Head of caudate nucleus (tissue), 42 donors: ENCODE measurements at places on chromosomes 1 and 21.

DNA sequence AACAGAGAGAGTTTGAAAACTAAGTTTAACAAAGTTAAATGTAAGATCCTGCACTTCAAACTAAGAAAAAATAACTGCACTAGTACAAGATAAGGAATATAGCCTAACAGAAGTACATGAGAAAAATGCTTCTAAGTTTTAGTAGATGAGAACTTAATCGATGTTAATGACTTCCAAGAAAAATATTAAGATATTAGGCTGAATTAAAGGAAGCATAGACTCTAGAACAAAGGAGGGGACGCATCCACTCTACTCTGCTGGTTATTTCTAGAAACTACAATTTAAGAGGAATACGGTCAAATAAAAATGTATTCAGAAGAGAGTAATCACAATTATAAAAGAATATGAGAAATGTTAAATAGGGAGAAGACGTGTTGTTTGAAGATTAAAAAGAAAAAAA, 46.3 kb upstream of the SLC16A1 start:
- DNase-seq = no peak

- no peak for DNase-seq
These were observed 154.9 kb upstream of the GREM2 start for GRCh38 chr1:240766831-240767230.

DNA sequence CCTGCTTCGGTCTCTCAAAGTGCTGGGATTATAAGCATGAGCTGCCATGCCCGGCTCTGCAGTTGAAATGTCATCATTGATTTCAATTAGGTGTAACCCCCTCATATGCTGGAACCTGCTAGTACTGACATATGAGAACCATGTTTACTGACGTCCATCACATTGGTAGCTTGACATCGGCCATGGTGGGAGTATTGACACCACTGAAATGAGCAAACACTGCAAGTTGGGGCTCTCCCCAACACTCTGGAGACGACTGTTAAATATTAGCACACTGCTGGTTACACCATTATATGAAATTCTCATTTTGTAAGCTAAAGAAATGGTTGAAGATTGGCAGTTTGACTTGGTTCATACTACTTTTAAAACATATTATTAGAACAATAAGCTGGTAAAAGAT, 63.7 kb downstream of the CNST start:
- no peak for DNase-seq

DNA sequence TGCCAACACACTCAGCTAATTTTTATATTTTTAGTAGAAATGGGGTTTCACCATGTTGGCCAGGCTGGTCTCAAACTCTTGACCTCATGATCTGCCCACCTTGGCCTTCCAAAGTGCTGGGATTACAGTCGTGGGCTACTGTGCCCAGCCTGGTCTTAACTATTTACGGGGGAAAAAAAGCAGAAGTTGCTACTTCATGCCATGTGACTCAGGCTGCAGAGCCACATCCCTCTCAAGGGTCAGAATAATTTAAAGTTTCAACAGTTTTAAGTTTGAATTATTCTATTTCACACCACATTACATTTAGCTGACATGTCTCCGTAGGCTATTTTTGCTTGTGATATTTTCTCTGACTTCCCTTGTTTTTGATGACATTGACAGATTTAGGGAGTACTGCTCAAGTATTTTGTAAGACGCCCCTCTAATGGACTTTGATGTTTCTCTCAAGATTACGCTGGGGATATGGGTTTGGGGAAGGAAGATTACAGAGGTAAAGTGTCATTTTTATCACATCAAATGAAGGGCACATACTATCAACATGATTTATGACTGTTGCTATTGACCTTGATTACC, 14.6 kb upstream of the AGBL4 start:
- DNase-seq = no peak

- no peak for DNase-seq
These were observed 55.8 kb downstream of the SLC9A1 start for GRCh38 chr1:27099135-27099586.

DNA sequence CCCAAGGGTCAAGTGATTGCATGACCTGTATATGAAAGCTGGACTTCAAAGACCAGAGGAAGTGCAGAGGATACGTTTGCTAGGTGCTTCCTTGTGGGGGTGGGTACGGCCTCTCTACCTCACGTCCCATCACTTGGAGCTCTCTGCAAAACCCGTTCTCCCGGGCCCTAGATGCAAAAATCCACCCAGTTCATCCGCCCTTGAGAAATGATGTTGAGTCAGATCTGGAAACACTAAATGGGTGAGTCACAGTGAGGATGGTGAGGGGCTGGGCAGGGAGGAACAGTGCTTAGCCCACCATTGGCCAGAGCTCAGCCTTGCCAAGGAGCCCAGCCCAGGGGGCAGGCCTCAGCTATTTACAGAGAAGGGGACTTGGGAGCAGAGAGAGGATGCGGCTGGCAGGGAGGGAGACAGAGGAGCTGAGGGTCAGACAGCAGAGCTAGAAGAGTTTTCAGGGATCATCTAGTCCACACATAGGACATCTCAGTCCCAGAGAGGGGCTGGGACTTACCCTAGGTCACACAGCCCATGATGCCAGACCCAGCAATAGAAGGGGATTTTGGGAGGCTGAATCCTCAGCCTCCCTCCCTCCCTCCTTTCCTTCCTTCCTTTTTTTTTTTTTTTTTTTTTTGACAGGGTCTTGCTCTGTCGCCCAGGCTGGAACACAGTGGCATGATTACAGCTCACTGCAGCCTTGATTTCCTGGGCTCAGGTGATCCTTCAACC, 14.6 kb downstream of the ARHGEF10L start:
- no peak for DNase-seq

DNA sequence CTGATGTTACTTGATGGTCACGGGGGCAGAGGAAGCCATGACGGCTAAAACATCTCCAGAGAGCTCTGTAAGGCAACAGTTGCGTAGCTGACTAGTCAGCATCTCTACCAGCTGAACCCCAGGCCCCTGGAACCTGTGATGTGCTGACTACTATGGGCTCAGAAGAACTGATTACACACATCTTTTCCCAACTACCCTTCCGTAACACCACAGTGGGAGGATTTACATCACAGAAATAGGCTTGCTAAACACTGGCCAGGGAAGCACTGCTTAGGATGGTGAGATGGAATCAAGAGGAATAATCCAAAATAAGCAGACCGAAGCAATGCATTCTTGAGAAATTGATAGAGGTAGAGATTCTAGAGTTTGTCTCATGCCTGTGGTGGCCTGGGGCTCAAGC, 122.5 kb downstream of the SMYD2 start:
- no peak for DNase-seq

GRCh38 chr21:19322360-19322759, 918.8 kb upstream of the TMPRSS15 start:
- DNase-seq = no peak

DNA sequence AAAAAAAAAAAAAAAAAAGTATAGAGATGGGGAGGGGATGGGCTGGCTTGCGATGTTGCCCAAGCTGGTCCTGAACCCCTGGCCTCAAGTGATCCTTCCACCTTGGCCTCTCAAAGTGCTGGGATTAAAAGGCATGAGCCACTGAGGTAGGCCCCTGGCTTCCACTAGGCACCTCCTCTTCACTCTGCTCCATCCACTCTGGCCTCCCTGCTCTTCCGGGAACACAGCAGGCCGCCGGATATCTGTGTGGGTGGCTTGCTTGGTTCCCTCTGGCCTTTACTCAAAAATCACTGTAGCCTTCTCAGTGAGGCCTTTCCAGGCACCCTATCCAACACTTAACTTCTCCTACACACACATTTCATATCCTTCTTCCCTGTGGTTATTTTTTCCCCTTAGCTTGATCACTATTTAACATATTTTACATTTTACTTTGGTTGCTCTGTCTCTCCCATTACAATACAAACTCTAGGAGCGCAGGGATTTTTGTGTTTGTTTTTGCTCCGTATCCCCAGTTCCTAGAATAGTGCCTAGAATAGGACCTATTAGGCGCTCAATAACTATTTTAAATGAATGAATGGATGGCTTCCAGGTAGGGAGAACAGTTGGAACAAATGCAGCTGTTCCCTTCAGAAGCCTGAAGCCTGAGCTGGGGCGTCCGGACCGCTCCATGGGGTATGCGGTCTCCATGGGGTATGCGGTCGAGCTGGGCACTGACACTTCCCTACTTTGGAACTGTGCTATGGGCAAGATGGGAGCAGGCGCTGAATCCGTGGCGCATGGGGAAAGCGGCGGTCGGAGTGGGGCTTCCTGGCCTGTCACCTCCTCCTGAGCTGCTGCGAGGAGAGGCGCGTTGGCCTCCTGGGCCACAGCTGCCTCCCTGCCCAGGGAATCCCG, 46.7 kb downstream of the H3-3A start:
- no peak for DNase-seq

- no peak for DNase-seq
These were observed 11.8 kb upstream of the ARHGEF2 start for GRCh38 chr1:155990005-155990739.

DNA sequence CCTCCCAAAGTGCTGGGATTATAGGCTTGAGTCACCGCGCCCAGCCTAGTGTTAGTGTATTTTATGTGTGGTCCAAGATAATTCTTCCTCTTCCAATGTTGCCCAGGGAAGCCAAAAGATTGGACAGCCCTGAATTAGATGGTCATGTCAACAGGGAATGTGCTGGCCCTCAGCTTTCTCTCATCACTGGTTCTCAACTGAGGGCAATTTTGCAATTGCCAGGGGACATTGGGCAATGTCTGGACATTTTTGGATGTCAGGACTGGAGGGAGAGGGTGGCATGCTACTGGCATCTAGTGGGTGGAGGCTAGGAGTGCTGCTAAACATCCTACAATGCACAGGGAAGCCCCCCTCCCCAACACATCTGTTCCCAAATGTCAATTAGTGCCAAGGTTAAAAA, 95.0 kb downstream of the LAMC2 start:
- DNase-seq = no peak

GRCh38 chr1:60978421-60979357, 103.7 kb upstream of the NFIA start:
- no peak for DNase-seq

GRCh38 chr1:246734866-246735265, 10.7 kb downstream of the SCCPDH start:
- no peak for DNase-seq

- DNase-seq = no peak
These were observed 19.6 kb upstream of the AGPAT3 start for GRCh38 chr21:43845386-43845785.

DNA sequence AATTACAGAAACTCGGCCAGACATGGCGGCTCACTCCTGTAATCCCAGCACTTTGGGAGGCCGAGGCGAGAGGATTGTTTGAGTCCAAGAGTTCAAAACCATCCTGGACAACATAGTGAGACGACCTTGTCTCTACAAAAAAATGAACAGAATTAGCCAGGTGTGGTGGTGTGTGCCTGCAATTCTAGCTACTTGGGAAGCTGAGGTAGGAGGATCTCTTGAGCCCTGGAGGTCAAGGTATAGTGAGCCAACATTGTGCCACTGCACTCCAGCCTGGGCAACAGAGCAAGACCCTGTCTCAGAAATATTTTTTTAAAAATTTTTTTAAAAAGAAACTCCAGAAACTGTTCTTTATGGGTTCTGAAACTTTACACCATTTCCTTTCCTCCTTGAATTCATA, 38.4 kb upstream of the IFNGR2 start:
- DNase-seq = no peak

DNA sequence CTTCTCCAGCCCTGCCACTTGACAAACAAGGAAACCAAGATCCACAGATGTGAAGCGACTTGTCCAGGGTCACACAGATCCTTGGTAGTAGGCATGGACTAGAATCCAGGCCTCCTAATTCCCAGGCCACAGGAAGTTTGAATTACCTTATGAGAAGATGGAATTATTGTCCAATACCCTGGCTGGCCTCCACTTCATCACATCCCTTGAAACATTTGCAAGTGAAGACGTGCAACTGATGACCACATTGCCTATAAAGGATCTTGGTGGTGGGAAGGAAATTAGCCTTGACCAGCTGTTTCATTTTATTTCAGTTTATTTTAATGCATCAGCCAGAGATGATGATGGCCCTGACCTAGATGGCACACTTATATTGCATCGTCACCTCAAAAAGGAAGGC, 165.8 kb upstream of the CAMK1G start:
- DNase-seq = no peak

- no peak for DNase-seq
These were observed 236.6 kb upstream of the RAB4A start for GRCh38 chr1:229034342-229034741.

GRCh38 chr1:18109756-18110597, 2.4 kb downstream of the IGSF21 start:
- peak; percentile 57 for DNase-seq

- DNase-seq = no peak
These were observed 215.7 kb downstream of the DSCAM start for GRCh38 chr21:40631211-40631610.

GRCh38 chr1:109659997-109660690, 4.2 kb downstream of the GSTM4 start:
- DNase-seq = no peak

GRCh38 chr1:200207711-200208126, 180.2 kb downstream of the NR5A2 start:
- DNase-seq = no peak

DNA sequence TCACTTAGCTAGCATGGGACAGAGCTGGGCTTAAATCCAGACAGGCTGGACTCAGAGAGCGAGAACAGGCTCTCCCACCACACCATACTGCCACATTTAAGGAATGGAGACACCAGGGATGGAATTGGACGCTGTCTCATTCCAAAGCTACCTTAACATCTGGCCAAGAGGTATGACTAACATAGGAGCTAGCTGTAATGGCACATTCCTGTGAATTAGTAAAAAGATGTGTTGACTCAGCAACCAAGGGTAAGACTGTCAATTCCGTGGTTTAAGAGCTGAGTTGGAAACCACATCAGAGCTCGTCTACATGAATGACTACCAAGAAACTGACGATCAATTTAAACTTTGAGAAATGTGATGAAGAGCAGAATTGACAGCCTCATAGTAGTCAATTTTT, 8.3 kb upstream of the TNFRSF9 start:
- DNase-seq = no peak

DNA sequence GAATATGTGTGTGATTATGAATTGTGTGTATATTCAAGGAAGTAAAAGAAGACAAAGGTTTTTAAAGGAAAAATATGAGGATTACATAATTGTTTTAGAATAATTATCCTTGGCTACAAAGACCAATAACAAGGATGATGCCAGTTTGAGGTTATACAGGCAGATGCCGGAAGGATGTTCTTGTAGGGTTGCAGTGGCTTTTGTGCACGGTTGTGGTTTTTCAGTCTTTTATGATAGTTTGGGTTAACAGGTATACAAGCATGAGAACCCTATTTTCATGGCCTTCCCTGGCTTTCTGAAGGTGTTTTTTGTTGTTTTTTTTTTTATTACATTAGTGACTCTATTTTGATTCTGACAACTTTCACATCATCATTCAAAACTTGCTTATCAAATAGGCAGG, 4.9 kb downstream of the CR2 start:
- no peak for DNase-seq

DNA sequence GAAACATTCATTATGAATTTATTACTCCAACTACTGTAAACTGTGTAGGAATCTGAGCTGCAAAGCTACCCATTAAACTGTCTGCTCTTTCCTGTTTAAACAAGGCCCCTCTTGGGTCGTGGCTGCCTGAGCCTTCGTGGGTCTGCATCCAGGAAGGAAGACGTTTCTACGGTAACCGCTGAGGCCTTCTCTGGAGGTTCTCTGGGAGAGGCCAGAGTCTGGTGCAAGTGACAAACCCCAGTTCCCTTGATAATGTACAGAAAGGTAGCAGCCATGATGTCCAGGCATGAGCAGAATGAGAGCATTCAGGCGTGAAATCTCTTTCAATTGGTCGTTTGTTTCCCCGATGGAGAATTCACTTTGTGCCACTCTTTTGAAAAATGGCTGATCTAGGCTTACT, 350.2 kb downstream of the PLPP3 start:
- no peak for DNase-seq
